ENCODE measurements at places on chromosomes 1 and 21. TPM values are rescaled to one million over a fixed set of nuclear protein-coding genes. Genes with fewer than 3 reads are reported as not detected.

ATG4C gene
- 12.3 TPM for total RNA-seq

KRTAP13-2 gene
- total RNA-seq = not detected

OR6K6 gene
- total RNA-seq = not detected

CD101 gene
- total RNA-seq = 1.5 TPM

AMY1A gene
- total RNA-seq = not detected

LCE3D gene
- not detected for total RNA-seq

RCC2 gene
- total RNA-seq = 41.3 TPM

GUCA2A gene
- total RNA-seq = not detected

KIF1B gene
- total RNA-seq = 59.3 TPM

GRCh38 chr1:24659993-24660665, 17.0 kb downstream of the SRRM1 start:
- DNase-seq = no peak

GRCh38 chr1:164559342-164560051, 513 bp downstream of the PBX1 start:
- no peak for DNase-seq

DNA sequence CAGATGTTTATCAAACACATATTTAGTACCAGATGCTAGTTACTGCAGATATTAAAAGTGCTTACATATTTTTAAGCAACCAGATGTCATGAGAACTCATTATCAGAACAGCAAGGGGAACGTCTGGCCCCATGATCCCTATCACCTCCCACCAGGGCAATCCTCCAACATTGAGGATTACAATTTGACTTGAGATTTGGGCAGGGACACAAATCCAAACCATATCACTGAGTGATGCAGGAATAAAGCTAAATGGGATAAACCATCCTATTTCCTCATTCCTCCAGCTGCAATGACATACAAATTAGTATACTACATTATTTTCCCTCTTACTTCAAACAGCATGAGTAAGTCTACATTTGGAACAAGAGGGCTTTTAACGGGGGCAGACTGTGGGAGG, 3.1 kb upstream of the KCNK2 start:
- no peak for DNase-seq

GRCh38 chr1:57468641-57469523, 45.0 kb upstream of the DAB1 start:
- no peak for DNase-seq

DNA sequence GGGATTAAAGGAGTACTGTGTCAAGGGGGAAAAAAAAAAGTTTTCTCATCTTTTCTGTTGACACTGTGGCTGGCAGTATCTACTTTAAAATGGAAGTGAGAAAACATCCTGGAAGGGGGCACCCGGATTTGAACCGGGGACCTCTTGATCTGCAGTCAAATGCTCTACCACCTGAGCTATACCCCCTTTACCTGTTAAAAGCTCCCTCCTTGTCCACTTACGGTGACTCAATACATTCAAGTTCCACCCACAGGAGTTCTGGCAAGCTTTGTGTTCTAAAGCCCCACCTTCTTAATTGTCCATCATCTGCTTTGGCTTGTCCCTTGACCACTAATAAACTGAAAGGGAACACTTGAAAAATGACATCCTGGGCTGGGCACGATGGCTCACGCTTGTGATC, 68.2 kb downstream of the FNBP1L start:
- no peak for DNase-seq

DNA sequence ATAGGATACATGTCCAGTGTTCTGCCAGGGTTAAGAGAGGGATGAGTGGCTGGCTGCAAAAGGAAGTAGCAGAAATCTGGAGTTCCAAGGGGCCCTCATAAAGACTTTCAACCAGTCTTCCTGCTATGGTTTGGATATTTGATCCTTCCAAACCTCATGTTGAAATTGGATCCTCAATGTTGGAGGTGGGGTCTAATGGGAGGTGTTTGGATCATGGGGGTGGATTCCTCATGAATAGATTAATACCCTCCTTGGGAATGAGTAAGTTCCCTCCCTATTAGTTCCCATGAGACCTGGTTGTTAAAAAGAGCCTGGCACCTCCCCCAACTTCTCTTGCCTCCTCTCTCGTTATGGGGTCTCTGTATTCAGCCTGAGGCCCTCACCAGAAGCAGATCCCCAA, 10.1 kb upstream of the GNG12 start:
- no peak for DNase-seq

DNA sequence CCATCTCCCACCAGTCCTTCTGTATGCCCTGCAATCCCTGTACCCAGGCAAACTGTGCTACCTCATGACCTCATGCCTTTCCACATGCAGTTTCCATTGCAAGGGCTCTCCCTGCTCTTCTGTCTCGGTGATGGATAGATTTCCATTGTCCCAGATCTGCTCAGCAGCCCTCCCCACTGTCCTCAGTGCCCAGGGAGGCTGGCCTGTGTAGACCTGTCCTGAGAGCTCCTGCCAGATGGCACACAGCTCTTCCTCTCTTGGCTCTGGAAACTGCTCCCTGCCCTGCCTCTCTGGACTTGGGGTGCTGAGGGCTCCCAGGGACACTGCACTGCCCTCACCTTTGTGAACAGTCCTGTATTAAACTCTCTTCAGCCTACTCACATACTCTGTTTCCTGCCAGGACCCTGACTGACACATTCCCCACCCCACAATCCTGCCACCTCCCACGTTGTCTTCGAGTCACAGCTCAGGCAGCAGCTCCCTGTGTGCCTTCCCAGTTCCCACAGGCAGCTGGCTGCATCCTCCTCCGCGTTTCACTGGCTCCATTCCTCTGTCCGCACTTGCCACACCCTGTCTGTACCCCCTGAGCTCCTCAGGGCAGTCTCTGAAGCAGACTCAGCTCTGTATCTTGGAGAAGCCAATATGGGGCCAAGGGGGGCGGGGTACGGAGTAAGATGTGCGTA, 57.0 kb downstream of the SPATA46 start:
- no peak for DNase-seq

DNA sequence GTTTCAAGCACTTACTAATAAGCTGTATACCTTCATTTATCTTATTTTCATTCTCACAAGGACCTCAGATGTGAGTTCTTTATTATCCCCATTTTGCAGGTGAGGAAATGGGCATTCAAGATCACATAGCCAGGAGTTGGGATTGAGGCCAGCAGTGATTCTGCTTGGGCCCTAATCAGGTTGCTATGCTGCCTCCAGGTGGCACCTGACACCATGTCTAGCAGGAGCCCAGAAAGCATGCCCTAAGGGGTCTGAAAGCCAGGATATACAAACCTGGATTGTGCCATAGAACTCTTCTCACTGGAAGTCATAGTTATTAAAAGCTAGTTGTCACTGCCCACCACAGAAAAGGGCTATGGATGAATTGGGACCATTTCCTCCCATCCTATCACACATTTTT, 61.1 kb downstream of the FYB2 start:
- no peak for DNase-seq

GRCh38 chr1:205971082-205971481, 27.8 kb upstream of the SLC26A9 start:
- DNase-seq = no peak

GRCh38 chr1:186965847-186966246, 137.1 kb downstream of the PLA2G4A start:
- no peak for DNase-seq

GRCh38 chr1:25432749-25433388, 2.2 kb downstream of the MACO1 start:
- DNase-seq = no peak

GRCh38 chr1:1348420-1349255, 580 bp downstream of the DVL1 start:
- DNase-seq = no peak
